GM12878 (cell line): ENCODE measurements at places on chromosomes 6 and 20.

- DNase-seq: no peak
- H3K27ac ChIP-seq: no peak overlapping the region
- no peak overlapping the region for H3K4me3 ChIP-seq
Observed at GRCh38 chr6:9292975-9293374, 857.6 kb upstream of the SLC35B3 start.

- H3K27ac ChIP-seq: no peak overlapping the region
- H3K27me3 ChIP-seq: peaks cover 2% of the 10 kb centered on the region
- DNase-seq: no peak
- no peak overlapping the region for H3K4me3 ChIP-seq
- H3K36me3 ChIP-seq: no peaks in the 10 kb centered on the region
- no peaks in the 10 kb centered on the region for H3K4me1 ChIP-seq
Observed at GRCh38 chr20:10313701-10314100, 95.1 kb downstream of the SNAP25 start.

DNA sequence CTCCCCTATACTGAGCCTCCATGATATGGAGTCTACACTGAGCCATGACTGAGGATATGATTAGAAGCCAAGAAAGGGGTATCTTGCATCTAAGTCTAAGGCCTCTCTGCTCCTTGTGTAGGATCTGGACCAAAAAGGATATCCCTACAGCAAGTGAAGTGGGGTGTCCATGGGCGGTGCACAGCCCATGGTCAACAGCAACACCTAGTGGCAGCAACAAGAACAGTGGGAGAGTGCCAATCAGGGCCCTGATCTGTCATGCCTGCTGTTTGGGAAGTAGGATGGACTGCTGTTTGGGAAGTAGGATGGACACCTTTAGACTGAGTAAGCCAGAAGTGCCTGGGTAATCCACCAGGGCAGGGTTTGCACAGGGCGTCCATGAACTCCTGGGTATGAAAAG is 22.4 kb downstream of the PTGIS start:
- H3K4me3 ChIP-seq: no peak overlapping the region
- DNase-seq: no peak
- H3K4me1 ChIP-seq: no peaks in the 10 kb centered on the region
- no peak overlapping the region for H3K27ac ChIP-seq

- H3K4me3 ChIP-seq: no peak overlapping the region
- no peaks in the 10 kb centered on the region for H3K27me3 ChIP-seq
- no peaks in the 10 kb centered on the region for H3K4me1 ChIP-seq
- H3K36me3 ChIP-seq: no peaks in the 10 kb centered on the region
- DNase-seq: no peak
- H3K27ac ChIP-seq: no peak overlapping the region
Observed at GRCh38 chr20:48238781-48239180, 453.5 kb upstream of the SULF2 start.
